ENCODE measurements at places on chromosomes 3 and 15. TPM values are rescaled to one million over a fixed set of nuclear protein-coding genes. Genes with fewer than 3 reads are reported as not detected.

The KY gene
- not detected for total RNA-seq

The PLEKHO2 gene
- total RNA-seq = 17.3 TPM

The RLBP1 gene
- not detected for total RNA-seq

The CFAP20DC gene
- total RNA-seq = 4.3 TPM

The ARHGEF3 gene
- total RNA-seq = 20.2 TPM

The KBTBD13 gene
- not detected for total RNA-seq

The B3GNT5 gene
- 38.2 TPM for total RNA-seq

The CPB1 gene
- total RNA-seq = not detected

The P2RY14 gene
- total RNA-seq = not detected

The PLCB2 gene
- 0.40 TPM for total RNA-seq

The MYO5C gene
- total RNA-seq = 11.7 TPM

The CACNA2D3 gene
- not detected for total RNA-seq

The BFSP2 gene
- not detected for total RNA-seq

The AADACL2 gene
- total RNA-seq = not detected

The AKAP13 gene
- total RNA-seq = 110 TPM

The SLC27A2 gene
- not detected for total RNA-seq

The GCSAM gene
- not detected for total RNA-seq

The SNUPN gene
- 19.5 TPM for total RNA-seq

The CPN2 gene
- not detected for total RNA-seq

The RBMS3 gene
- 49.6 TPM for total RNA-seq

The IL17RE gene
- 0.29 TPM for total RNA-seq

The LCTL gene
- not detected for total RNA-seq

The MCF2L2 gene
- 0.53 TPM for total RNA-seq

The IL5RA gene
- not detected for total RNA-seq

The WDR76 gene
- total RNA-seq = 26.7 TPM

The METTL6 gene
- total RNA-seq = 38.2 TPM

The DNAJC13 gene
- 134 TPM for total RNA-seq

The TF gene
- not detected for total RNA-seq

The TNFSF10 gene
- total RNA-seq = 25.8 TPM

The RTP1 gene
- total RNA-seq = not detected

The CDHR4 gene
- not detected for total RNA-seq

The CLDN16 gene
- total RNA-seq = not detected

The MEX3B gene
- total RNA-seq = 10.9 TPM

The IL12A gene
- 0.65 TPM for total RNA-seq

The TFG gene
- 153 TPM for total RNA-seq

The LDHAL6B gene
- not detected for total RNA-seq

The MGLL gene
- total RNA-seq = 66.0 TPM

The GBE1 gene
- total RNA-seq = 225 TPM

Measured in thoracic aorta endothelial cell (primary cell).